Femur (tissue), 1 donor: ENCODE measurements at places on chromosomes 3 and 15.

DNA sequence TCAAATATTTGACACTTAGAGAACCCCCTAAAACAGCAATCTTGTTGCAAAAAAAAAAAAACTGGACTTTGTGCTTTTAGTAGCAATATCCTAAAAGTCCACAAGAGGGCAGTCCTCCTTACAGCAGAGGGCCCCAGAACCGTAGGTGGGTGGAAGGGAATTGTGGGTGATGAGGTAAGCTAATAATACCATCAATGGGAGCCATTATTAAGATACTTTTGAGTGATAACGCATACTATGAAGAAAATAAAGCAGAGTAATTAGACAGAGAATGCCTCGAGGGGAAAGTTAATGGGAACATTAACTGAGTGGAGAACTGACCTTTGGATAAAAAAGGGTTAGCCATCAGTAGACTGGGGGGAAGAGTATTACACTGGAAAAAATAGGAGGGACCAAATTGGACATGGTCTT, 229.9 kb downstream of the THRB start:
- DNase-seq: no peak

GRCh38 chr3:19662486-19662885, 271.5 kb downstream of the EFHB start:
- DNase-seq: no peak

DNA sequence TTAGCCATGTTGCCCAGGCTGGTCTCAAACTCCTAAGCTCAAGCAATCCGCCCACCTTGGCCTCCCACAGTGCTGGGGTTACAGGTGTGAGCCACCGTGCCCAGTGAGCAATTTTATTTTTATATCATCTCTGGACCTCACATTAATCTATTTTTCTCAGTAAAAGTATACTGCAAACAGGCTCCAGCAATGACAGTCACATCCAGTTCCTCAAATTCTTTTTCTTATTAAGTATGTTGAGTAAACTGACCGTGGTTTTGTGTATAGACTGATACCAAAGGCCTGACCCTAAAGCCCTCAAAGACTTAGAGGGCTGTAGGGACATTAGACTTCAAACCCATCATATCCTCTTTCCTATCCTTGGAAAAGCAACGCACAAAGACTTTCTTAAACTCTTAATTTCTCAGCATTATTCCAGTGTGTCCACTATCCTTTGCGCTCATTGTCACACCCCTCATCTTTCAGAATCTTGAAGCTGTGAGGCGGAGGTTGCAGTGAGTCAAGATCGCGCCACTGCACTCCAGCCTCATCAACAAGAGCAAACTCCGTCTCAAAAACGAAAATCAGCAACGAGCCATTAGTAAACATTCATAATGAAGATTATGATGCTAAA, 2.0 kb downstream of the NGLY1 start:
- DNase-seq: no peak

DNA sequence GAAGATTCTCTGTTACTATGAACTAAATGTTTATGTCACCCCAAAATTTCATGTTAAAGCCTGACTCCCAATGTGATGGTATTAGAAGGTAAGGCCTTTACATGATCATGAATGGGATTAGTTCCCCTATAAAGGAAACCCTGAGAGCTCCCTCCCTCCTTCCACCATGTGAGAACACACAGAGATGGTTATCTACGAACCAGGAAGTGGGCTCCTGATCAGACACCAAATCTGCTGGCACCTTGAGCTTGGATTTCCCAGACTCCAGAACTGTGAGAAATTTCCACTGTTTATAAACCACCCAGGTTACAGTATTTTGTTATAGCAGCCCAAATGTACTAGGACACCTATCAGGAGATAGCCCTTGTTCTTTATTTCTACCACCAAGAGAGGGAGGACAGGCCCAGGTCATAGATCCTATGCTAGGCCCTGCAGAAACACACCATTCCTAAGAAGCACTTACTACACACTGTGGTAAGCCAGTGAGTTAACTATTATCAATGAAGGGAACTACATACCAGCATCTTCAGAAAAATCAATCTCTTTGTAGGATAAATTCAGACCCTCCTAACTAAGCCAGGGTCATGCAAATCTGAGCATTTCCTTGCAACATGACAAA, 59.0 kb downstream of the PRKAR2A start:
- DNase-seq: no peak

DNA sequence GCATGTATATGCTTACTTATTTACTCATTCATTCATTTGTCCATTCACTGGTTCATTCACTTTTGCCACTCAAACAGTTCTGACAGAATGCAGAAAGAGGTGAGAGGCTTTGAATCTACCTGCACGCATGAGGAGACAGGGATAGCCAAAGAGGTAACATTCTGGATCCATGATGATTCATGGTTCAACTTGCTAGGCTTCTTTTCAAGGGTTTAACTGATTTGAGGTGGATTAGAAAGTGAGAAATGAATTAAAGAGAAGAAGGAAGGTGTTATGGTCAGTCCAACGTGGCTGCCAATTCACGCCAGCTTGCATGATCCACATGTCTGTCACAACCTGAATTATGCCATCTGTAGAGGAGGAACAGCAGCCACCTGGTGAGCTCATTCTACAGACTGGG, 260.6 kb downstream of the ARRDC4 start:
- no peak for DNase-seq

DNA sequence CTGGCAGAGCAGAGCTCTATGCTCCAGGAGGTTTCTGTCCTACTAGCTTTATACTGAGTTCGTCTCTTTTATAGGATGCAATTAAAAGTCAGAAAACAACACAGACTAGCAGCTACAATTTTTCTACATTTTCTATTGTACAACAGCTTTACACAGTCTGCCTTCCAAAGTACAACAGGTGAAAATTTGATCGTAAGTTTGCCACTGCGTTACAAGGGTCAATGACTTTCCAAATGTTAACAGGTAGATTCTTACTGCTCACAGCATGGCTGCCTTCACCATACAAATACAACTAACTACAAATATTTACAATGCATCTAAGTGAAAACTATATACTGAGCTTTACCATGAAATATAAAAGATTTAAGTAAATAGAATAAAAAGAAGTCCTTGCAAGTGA, 268.6 kb upstream of the SLCO3A1 start:
- no peak for DNase-seq

- DNase-seq: peak; percentile 45
These were observed 123.6 kb upstream of the GALNT15 start for GRCh38 chr3:16050641-16051467.

DNA sequence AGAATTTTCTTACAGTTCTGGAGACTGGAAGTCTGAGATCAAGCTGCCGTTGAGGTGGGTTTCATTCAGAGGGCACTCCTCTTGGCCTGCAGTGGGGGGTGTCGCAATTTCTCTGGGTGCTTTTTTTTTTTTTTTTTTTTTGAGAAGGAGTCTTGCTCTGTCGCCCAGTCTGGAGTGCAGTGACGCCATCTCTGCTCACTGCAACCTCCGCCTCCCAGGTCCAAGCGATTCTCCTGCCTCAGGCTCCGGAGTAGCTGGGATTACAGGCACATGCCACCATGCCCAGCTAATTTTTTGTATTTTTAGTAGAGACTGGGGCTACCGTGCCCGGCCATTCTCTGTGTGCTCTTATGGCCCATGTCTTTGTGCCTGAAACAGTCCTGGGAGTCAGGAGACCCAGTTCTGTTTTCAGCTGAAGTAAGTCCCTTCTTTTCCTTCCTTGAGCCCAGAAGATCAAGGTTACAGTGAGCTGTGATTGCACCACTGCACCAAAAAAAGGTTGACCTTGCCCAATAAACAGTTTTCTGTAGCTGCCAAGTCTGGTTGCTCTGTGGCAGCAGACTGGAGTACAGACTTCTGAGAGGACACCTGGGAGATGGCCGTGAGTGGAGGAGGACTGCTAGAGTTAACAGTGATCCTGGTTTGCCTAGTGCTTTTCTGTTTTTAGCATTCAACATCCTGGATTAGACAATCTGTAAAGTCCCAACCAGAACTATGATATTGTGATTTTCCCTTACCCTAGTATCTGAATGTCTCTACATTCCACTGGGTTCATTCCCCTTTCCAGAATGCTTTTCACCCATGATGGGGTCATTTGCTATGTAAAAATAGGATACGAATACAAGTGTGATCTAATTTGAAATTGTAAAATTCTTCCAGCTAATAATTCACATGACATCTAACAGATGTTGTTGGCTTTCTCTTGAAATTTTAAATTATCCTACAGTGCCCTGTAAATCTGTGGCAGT, 76.6 kb upstream of the RNF7 start:
- DNase-seq: no peak

GRCh38 chr15:42165106-42165505, 8.7 kb upstream of the PLA2G4F start:
- no peak for DNase-seq

DNA sequence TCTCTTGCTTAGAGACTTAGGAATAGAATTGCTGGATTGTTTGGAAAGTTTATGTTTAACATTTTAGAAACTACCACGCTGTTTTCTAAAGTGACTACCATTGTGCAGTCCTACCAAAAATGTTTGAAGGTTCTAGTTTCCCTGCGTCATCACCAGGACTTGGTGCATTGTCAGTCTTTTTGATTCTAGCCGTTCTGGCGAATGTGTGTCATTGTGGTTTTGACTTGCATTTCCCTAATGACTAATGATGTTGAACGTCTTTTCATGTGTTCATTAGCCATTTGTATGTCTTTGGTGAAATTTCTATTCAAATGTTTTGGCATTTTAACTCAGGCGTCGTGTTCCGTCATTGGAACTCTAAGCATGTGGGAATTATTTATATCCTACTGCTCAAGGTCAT, 58.0 kb downstream of the CHD2 start:
- DNase-seq: no peak

- DNase-seq: peak; percentile 26
These were observed 1.9 kb downstream of the TBL1XR1 start for GRCh38 chr3:177195242-177195991.
